Activated CD4-positive, CD25-positive, alpha-beta regulatory T cell treated with anti-CD3 and anti-CD28 coated beads, Interleukin-2, amount 50 U/mL, for 72 hours (primary cell): ENCODE measurements at places on chromosomes 5 and 9.
A peak's percentile ranks its signal among the peaks of the same experiment; 100 is the strongest.

- DNase-seq: no peak
Measured at GRCh38 chr9:108333530-108333983, 522.2 kb downstream of the ACTL7B start.

- DNase-seq: peak; percentile 49
Measured at GRCh38 chr5:458547-459353, 15.8 kb downstream of the EXOC3 start.

- no peak for DNase-seq
Measured at GRCh38 chr9:10613419-10613818, 617 bp upstream of the PTPRD start.

- no peak for DNase-seq
Measured at GRCh38 chr5:135473956-135474670, 22.0 kb upstream of the TIFAB start.

DNA sequence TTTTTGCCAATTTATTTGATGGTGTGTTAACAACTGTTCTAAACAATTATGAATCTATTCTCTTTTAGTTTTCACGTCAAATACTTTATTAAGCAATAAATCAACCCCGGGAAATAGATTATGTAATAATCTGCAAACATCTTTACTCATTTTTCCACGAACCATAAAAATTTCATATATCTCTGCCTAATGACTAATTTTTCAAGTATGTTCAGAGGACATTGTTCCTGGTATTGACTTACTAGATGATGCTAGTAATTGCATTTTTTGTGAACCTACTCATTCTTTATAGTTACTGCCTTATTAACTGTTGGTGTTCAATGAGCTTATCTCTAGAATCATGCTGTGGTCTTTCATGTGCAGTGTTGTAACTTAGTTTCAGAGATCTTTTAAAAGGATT is 41.0 kb upstream of the FBN2 start:
- no peak for DNase-seq

DNA sequence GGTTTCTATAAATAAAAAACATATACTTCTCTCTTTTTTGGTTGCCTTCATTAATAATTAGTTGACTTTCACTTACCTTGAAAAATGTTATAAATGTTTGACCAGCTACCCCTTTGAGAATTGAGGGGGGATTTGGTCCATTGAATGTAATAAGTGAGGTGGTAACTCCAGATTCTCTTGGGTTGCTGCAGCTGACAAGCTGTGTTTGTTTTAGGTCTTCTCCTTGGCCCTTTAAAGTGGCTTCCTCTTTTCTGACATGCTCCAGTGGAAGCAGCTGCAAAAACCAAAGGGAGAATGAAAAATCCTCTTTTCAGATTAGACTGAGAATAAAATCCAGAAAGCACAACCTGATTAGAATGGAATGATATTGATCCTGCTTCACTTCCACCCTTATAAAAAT is 410.5 kb downstream of the TMEM38B start:
- DNase-seq: no peak

GRCh38 chr5:24353611-24354010 is 291.2 kb downstream of the CDH10 start:
- no peak for DNase-seq

DNA sequence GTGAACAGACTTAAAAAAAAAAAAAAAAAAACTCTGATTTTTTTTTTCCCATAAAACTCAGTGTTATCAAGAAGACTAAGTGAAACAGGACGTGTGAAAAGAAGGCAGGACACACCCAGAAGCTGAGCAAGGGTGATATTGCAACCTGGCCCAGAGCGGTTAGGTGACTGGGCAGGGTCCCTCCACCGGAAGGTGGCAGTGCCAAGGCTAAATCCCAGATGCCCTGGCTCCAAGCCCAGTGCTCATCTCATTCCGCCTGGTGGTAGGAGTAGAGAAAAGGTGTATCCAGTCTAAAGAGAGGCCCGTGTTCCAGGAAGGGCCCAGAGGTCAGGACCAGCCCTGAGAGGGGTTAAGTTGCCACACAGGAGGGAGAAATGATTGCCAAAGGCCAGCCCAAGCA is 51.5 kb upstream of the SAP30L start:
- DNase-seq: no peak
